Amniotic epithelial cell (primary cell): ENCODE measurements at places on chromosomes 11 and 22.

DNA sequence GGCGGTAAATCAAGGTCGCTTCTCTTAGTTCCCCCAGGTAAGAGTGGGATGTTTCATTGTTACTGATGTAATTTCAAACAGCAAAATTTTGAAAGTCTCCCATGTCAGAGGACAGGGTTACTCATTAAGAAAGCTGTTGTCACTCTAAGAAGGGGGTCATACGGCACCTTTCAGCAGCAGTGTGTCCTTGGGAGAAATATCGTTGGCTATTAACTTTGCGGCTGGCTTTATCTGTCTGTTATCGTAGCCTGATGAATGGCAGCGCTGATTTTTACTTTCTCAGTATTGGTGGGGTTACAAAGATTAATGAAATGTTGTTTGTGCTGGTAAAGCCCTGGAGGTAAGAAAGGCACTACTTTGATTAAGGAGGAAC, 27.5 kb upstream of the FBXO3 start:
- DNase-seq = peak; percentile 26

- no peak for DNase-seq
These were observed 5.3 kb downstream of the TAGLN start for GRCh38 chr11:117204283-117205080.

- DNase-seq = no peak
These were observed 542.1 kb downstream of the ETS1 start for GRCh38 chr11:128045094-128045725.

GRCh38 chr11:20373147-20373546, 9.6 kb downstream of the HTATIP2 start:
- no peak for DNase-seq

GRCh38 chr11:112293614-112294013, 33.0 kb upstream of the PLET1 start:
- no peak for DNase-seq

GRCh38 chr11:110858547-110858921, 146.3 kb upstream of the ARHGAP20 start:
- DNase-seq = peak; percentile 96

DNA sequence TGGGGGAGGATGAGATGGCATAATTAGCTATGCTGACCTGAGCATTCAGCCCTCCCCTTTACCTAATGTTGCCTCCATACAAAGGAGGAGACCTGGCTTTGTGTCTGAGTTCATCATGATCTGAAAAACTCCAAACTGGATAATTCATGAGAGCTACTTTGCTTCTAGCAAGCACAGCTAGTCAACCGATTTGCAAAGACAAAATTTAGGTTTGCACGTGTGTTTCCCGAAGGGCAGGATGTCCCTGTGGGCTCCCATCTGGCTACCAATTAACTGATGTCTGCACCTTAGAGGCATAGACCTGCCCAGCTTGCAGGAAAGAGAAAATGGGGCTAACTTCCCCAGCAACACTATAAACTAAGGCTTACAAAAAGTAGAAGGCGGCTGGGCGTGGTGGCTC, 42.2 kb upstream of the POU2AF1 start:
- DNase-seq = no peak

DNA sequence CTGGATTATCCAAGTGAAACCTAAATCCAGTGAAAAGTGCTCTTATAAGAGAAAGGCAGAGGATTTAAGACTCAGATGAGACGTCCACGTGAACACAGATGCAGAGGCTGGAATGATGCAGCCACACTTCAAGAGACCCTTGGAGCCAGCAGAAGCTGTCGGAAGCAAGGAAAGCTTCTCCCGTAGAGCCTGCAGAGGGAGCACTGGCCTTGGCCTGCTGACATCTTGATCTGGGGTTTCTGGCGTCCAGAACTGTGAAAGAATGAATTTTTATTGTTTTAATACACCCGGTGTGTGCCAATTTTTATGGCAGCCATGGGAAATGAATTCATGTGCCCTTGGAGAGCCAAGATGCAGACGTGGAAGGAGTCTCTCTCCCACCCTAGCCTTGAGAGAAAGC, 407.0 kb upstream of the B3GAT1 start:
- no peak for DNase-seq

- peak; percentile 11 for DNase-seq
These were observed 925 bp upstream of the KCNJ11 start for GRCh38 chr11:17389211-17389956.

GRCh38 chr22:18013947-18014346, 10.4 kb downstream of the MICAL3 start:
- DNase-seq = no peak

DNA sequence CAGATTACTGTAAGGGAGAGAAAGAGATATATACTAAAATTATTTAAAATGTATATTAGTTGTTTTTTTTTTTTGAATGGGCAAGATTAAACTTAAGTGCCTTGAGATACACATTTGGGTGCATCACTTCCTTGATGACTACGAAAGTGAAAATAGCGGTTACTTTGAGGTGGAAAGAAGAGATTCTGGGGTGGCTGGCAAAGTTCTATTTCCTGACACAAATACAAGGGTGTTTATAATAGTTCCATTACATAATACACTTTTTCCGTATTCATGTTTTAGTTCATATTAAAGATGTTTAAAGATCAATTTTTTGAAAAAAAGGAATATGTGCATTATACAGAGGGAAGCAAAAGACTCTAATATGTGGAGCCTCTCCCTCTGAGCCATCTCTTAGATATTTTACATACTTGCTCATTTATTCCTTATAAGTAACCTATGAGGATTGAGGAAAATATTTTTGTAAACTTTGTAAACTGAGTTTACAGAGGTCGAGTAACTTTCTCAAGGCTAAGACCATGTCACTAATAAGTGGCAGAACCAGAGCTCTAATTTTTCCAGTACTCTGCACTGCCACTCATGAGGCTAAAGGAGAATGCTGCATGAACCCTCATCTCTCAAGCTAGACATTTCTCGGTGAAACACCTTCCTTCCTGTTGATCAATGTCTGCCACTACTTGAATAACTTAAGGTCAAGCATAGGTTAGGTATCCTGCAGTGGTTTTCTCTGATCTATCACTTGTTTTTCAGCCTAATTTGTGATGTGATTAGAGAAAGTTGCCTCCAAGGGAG, 58.6 kb downstream of the DDIAS start:
- DNase-seq = no peak

DNA sequence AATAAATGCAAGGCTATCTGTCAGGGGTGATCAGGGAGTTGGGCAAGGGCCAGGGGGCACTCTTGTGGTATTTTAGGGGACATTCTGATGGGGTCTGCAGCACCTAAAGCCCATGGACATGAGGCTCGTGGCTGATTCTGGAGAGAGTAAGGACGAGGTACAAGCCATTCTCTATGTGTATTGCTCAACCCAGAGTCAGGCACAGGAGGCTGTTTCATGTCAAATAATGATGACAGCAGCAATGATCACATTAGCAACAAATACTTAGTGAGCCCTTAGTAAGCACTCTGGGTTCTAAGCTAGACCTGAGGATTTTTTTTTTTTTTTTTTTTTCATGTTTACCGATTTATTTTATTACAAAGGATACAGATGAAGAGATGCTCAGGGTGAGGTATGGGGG, 83.5 kb upstream of the THY1 start:
- peak; percentile 24 for DNase-seq

- DNase-seq = no peak
These were observed 95.6 kb downstream of the LDLRAD3 start for GRCh38 chr11:36039471-36039870.

GRCh38 chr22:26751217-26751616, 93.8 kb downstream of the MIAT start:
- DNase-seq = peak; percentile 43

DNA sequence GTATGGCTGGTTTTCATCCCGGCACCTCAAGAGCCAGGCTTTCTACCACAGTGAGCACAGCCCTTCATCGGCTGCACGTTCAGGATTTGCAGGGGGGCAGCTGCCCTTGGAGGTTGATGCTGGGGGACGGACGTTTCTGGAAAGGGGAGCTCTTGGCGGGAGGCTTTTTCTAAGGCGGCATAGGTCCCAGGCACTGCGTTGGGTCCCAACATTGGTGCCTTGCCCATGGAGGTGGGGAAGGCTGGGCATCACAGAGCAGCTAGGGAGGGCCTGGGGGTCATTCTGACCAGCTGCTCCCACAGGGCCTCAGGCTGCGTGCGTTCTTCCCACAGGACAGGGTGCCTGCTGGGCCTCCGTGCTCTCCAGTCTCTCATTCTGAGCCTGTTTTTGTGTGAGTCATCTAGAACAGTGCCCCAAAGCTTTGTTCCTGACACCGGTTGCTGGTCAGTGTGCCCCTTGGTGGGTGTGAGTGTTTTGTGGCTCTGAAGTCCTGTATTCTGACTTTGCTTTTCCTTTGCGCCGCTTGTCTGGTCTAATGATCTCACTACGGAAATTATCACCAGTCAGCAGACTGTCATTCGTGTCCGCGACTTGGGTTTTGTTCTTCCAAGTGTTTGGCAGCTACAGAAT, 275.9 kb downstream of the TBC1D22A start:
- no peak for DNase-seq

GRCh38 chr11:103327721-103328120, 218.5 kb downstream of the DYNC2H1 start:
- peak; percentile 81 for DNase-seq

DNA sequence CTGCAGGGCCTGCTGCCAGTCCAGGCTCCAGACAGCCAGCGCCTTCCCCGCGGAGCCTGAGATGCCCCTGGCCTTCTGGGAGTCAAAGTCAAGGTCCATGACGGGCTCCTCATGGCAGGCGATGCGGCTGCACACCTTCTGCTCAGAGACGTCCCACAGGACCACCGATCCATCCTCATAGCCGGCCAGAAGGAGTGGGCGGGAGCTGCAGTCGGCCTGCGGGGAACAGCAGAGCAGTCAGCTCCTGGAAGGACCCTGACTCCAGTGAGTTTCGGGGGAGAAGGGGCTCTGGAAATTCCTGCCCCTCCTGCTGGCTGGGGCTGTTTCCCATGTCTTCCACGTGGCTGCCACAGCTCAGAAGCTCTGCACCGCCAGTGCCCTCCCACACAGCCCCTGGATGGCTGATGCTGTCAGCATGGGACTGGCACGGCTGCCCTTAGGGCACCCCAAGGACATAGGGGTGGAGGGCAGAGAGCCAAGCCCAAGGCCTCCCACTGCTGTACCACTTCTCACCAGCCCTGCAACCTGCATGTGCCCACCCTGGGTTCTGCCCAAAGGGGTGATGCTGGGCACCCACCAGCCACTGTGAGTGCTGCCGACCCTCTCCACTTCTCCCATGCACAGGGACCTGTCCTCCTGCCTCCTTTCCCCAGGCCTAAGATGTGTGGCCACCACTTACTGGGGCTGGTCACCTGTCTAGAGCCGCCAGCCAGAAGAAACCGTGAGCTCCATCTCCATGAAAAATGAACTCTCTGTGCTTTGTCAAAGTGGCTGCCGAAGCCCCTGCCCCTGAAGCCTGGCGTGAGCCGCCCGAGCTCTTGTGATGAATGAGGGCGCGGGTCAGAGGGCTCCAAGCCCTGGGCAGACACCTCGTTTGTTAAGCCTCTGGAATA, 41.7 kb downstream of the TBX1 start:
- no peak for DNase-seq

DNA sequence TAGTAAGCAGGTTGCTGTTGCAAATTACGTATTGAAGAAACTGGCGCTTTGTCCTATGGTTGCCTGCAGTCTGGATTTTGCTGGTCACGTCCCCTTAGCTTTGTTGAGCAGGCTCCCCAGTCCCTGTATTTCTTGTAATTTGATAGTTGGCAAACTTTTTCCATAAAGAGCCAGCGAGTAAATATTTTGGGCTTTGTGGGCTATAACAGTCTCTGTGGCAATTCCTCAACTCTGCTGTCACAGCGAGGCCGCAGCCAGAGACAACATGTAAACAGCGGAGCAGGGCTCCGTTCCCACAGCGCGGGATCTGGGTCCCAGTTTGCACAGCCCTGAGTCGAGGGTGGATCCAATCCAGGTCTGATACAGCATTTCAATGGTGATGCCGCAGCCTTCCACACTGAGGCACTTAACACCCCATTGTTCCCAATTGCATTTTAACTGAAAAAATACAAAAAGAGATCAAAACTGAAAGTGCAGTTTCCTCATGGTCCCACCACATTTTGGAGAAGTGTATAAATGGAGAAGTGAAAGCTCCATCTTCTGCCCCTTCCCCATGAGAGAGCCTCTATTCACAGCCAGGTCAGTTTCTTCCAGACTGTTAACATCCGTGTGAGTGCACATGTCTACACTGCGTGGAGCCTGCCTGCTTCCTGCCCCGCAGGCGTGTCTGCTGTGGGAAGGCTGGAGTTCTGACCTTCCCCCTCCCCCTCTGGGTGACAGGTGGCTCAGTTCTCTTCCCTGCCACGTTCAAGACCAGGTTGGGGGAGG, 89.1 kb downstream of the RPS6KA4 start:
- no peak for DNase-seq

DNA sequence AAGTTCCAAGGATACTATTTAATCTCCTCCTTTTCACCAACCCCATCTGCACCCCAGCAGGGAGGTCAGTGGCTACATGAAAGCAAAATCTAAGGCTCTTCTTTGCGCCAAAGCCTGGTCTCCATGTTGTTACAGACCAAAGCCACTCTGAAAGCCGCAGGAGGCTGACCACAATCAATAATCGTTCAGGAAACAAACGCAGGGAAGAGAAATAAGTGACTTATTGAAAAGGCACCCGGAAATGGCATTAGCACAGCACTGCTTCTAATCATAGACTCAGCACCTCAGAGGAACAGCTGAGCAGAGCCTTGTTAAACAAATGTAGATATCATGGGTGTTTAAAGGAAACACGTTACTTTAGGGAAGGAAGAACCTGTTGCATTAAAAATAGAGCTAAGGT, 183.9 kb downstream of the KIRREL3 start:
- no peak for DNase-seq

- peak; percentile 46 for DNase-seq
These were observed 155.1 kb downstream of the TENM4 start for GRCh38 chr11:79285756-79286155.

DNA sequence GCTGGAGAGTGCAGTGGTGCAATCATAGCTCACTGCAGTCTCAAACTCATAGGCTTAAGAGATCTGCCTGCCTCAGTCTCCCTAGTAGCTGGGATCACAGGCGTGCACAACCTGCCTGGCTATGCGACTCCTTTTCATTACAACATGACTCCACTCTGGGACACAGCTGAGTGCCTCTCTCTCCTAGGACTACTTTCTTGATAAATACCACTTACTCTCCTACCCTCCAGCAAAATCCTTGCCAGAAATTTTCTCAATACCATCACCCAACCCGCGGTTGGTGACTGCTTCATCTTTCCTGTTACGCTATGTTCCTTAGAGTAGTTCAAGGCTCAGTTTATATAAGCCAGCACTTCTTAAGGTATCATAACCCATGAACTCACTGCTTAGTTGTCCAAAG, 26.9 kb downstream of the ARFGAP3 start:
- no peak for DNase-seq

GRCh38 chr11:106834567-106834966, 183.7 kb downstream of the GUCY1A2 start:
- DNase-seq = no peak

- DNase-seq = no peak
These were observed 78.7 kb downstream of the PHF21B start for GRCh38 chr22:44931077-44931540.

GRCh38 chr22:45033136-45033535, 23.3 kb upstream of the PHF21B start:
- DNase-seq = no peak

- DNase-seq = no peak
These were observed 12.2 kb upstream of the TMEM184B start for GRCh38 chr22:38285018-38285417.

GRCh38 chr11:45290586-45290985, 4.4 kb upstream of the SYT13 start:
- no peak for DNase-seq
